ENCODE measurements at places on chromosomes 6 and 20. TPM values are rescaled to one million over a fixed set of nuclear protein-coding genes. Genes with fewer than 3 reads are reported as not detected.

The SRMS gene
- 0.18 TPM for total RNA-seq

The PDYN gene
- not detected for total RNA-seq

The ZNF165 gene
- 1.4 TPM for total RNA-seq

The MDFI gene
- 0.70 TPM for total RNA-seq

The LTV1 gene
- 31.6 TPM for total RNA-seq

The FAM83C gene
- 0.08 TPM for total RNA-seq

The SIRPD gene
- not detected for total RNA-seq

The DUSP15 gene
- total RNA-seq, result 0.90 TPM

The TSPO2 gene
- total RNA-seq, result not detected

The CNKSR3 gene
- 4.7 TPM for total RNA-seq

The SCRT2 gene
- total RNA-seq, result not detected

The GCNT2 gene
- 6.4 TPM for total RNA-seq

All from A549 treated with ZK216348 at 1 μM for 4 hours (cell line).